ENCODE measurements at places on chromosomes 4 and X. TPM values are rescaled to one million over a fixed set of nuclear protein-coding genes. Genes with fewer than 3 reads are reported as not detected.

The TMEM47 gene
- 6.8 TPM for total RNA-seq

The CITED1 gene
- total RNA-seq: 4.7 TPM

The CXCL11 gene
- total RNA-seq: not detected

The RAI2 gene
- not detected for total RNA-seq

The AMER1 gene
- 5.2 TPM for total RNA-seq

The GUCY1A1 gene
- not detected for total RNA-seq

The CXCL13 gene
- total RNA-seq: not detected

The RBM46 gene
- total RNA-seq: 0.53 TPM

The IGSF1 gene
- total RNA-seq: 0.15 TPM

The MID1 gene
- total RNA-seq: 12.8 TPM

The TLL1 gene
- 0.11 TPM for total RNA-seq

The PGAM4 gene
- total RNA-seq: not detected

The RPS6KA6 gene
- total RNA-seq: not detected

The REELD1 gene
- not detected for total RNA-seq

The CYP4V2 gene
- 12.8 TPM for total RNA-seq

The DCAF12L2 gene
- not detected for total RNA-seq

The VEGFC gene
- 15.4 TPM for total RNA-seq

The NEXMIF gene
- total RNA-seq: not detected

The TRIM61 gene
- not detected for total RNA-seq
